ENCODE measurements at places on chromosomes 2 and 18.

DNA sequence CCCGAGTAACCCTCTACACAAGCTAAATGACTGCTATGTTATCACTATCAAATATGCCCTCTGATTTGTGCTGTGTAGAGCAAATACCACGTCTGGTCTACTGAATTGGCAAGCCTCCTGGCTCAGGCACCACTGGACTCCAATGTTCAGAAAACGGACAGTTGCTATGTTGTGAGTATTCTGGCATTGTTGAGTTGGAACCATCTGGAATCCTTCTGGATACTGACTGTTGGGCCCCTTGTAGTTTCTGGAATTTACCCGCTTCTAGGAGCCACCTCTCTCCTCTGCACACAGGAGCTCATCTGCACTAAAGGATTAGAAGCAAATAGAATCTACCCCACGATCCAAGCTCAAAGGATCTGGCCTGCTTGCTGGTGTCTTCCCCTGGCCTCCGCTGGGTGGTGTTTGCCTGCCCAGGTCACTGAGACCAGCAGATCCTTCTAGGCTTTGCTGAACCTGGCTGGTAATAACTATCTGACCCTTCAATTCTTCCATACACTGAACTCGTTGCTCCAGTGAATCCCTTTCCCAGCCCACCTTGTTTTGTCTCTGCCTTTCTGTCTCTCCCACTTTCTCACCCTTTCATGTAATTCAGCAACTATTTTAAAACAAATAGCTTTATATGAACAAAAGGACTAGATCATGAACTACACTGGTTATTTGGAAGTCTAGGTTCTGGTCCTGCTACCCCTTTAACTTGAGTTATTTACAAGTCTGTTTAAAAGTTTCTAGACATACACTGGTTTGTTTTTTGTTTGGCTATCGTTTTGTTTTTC is 2.1 kb upstream of the HAAO start:
- no peak for DNase-seq

DNA sequence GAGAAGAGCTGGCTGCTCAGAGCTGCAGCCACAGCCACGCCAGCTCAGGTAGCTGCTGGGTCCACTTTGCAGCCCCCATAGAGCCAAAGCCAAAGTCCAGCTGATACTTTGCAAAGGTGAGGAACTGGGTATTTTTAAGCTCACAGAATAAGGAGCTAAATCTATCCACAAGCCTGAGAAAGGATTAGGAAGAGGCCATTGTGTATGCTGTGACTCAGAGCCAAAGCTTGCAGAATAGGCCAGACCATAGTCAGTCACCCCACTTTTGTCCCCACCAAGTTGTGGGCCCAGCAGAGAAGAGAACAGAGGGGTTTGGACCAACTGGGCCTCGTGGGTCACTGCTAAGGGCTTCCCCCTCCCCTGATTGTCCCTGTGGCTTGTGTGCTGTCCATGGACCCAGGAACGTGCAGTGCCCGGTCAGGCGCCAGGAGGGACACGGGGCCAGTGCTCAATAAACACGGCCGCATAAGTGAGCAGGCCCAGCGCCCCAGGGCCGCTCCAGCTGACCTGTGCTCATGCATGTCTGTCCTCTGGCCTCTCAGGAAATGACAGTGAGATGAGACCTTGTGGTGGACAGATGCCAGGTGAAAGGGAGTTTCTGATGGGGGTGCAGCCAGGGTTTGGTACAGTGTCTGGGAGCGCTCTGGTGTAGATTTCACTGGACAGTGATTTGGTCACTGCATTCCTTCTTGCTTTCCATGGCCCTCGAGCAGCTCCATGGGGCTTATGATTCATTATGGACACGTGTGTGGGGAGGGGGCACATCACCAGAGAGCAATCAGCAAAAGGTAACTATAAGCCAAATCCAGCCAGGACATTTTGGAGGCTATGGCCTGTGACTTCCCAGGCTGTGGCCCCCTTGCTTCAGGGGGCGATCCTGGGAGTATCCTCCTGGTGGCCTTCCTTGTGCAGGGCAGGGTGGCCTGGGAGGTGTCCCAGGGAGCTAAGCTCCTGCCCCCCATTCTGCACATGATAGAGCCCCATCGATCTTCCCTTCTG is 31.3 kb downstream of the MAL start:
- DNase-seq: peak; percentile 53

DNA sequence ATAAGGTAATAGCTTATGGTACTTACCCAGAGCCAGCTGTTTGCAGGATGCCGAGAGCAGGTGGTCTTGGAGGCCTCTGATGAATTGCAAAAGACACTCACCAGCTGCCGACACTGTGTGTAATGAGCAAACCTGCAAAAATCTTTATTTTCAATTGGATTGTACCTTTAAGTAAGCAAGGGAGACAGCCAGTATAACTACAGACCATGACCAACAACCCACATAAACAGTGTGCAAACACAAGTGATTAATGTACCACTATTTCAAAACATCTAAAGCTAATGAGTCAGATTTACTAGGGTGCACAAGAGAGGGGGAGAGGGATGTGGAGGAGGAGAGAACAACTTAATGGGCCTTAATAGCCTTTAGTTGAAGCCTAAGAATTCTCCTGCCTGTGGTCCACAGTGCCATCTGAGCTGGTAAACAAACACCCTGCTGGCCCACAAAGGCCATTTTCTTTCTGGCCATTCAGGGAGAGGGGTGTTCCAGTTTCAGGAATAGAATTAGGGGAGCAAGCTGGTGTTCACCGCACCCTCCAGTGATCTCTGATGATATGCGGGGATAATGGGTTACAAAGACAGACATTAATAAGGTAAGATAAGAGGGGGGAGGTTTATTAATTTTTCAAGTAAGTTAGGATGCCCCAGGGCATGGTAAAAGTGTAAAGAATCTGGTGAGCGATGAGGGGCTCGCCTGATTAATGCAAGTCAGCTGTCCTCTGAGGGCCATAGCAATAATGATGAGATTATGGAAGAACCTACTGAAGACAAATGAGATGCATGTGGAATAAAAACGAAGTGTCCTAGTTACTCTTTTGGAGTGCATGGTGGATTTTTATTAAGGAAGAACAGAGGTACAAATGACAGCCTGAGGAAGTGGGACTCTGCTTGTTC is 196.4 kb downstream of the HRH4 start:
- no peak for DNase-seq

- DNase-seq: no peak
Measured at GRCh38 chr2:164542581-164543021, 78.7 kb downstream of the GRB14 start.

DNA sequence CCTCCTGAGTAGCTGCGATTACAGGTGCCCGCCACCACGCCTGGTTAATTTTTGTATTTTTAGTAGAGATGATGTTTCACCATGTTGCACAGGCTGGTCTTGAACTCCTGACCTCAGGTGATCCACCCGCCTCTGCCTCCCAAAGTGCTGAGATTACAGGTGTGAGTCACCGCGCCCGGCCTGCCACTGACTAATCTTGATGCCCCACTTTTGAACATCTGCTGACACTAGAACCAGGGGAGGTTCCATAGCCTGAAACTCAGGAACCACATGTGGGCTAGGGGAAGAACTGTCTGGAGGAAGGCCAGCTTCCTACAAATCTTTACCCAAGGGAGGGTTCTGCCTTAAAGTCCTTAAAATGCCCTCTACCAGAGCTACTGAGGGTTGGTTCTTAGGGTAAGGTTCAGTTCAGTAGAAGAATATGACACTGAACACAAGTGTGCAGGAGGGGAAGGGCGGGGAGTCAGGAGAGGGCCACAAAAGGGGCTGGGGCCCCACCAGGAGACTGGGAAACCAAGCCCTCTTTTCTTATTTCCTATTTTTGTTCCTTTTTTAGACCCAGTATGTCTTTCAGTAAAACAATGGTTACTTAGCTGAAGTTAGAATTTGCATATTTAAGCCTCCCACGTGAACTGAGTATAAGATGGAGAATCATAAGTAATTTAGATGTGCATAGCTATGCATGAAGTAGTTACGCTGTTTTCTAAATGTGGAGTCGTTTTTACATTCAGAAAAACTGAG is 6.3 kb upstream of the RAB31 start:
- DNase-seq: no peak

DNA sequence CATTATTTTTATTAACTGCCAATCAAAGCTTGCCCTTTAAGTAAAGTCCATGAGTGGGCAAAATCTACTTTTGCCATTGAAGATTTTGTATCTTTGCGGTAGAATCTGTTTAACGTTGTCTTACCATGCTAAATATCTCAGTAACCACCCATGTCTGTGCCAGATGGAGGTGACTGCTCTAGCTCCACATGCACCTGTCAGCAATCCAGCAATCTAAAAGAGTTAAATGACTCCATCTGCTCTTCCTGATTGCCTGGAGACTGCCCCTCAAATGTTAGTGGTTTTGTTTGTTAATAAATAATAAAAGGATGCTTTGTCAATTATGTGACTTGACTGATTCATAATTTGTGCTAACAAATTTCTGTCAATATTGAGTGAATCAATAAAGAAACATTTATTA is 141.7 kb downstream of the RBM43 start:
- no peak for DNase-seq
